GM13977 (cell line): ENCODE measurements at places on chromosomes 3 and 15.

- DNase-seq, result no peak
Observed at GRCh38 chr3:171704002-171704401, 106.3 kb downstream of the PLD1 start.

DNA sequence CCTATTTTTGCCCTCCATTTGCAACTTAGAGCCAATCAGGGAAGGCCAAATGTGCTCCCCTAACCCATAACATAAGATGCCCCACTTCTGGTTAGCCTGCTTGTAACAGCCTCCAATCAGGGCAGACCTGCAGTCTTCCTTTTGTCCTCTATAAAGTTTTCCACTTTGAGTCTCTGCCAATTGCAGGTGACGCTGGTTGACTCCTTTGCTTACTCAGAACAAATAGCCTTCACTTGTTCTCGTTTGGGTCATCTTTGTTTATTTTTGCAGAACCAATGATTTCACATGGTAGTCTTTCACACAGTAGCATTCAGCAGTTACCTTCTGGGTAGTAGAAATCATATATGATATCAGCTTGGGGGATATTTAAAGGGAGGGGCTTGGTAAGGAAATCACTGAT lies 225.6 kb downstream of the MINAR1 start:
- DNase-seq, result no peak

DNA sequence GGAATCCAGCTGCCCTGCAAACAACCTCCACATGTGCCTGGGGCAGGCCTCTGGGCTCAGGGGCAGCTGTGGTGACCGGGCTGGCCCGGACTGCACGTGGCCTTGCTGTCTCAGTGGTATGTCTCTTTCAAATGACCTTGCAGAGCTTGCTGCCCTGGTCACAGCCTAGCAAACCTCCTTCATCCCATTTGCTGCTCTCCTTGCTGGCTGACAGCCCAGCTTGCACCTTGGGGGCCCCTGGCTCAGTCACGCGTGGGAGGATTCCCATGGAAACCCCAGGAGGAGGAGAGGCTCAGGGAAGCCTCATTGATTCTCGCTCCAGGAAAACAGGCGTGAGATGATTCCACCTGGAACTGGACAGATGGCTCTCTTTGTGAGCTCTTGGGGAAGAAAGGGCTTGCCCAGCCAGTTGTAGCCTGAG lies 5.6 kb downstream of the SPSB4 start:
- no peak for DNase-seq

DNA sequence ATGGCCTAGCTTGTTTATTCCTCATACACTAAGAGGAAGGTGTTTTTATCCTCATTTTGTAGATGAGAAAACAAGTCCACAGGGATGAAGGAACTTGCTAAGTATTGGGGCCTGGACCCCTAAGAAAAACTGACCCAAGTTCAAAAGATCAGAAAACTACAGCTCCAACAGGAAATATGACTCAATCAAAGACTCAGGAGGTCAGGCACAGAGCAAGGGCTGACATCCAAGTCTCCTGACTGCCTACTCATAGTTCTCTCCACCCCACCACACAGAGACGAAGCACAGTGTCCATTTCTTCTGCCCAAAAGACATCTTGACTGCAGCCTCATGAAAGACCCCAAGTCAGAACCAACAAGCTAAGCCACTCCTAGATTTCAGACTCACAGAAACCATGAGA lies 26.9 kb upstream of the TPM1 start:
- DNase-seq, result no peak

GRCh38 chr3:190385731-190386688 lies 2.0 kb upstream of the CLDN16 start:
- DNase-seq, result no peak

- DNase-seq, result no peak
Observed at GRCh38 chr3:171752329-171752728, 58.0 kb downstream of the PLD1 start.

DNA sequence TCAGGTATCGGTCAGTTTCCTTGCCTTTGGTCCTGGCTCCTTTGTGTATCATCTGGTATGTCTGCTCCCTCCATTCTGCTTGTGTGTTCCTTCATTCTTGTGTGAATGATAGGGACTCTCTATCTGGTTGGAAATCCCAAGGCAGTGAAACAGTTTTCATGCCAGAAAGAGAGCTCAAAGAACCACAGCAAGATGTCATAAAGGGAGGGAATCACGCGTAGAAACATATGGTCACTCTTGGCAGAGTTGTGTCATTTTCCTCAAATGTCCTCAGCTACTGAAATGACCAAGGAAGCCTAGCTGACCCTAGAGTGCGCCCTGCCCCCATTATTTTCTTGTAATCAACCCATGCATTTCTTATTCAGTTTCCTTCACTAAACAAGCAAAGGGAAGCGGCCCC lies 48.0 kb downstream of the RASGRP1 start:
- no peak for DNase-seq

DNA sequence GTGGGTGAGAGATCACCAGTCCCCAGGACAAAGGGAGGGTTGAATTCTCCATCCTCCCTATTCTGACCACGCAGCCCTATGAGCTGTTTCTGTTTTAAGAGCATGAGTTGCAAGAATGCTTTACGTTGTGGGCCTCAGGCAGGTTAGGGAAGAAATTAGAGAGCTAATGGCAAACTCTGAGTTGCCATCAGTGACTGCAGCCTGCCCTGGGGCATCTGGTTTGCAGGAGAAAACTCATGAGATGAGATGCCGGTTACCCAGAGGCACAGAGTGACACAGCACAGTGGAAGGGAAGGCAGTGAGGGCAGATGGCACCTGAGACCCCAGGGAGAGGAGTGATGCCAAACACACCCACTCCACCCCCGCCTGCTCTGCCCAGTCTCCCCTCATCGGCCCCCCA lies 265.3 kb downstream of the CD47 start:
- DNase-seq, result no peak
